ENCODE measurements at places on chromosomes 3 and 15.

GRCh38 chr15:41969851-41970431 is 2.4 kb downstream of the EHD4 start:
- DNase-seq = no peak

GRCh38 chr3:28743831-28744230 is 395.2 kb upstream of the AZI2 start:
- no peak for DNase-seq

GRCh38 chr3:4351164-4351855 is 48.1 kb downstream of the SETMAR start:
- peak; percentile 50 for DNase-seq

DNA sequence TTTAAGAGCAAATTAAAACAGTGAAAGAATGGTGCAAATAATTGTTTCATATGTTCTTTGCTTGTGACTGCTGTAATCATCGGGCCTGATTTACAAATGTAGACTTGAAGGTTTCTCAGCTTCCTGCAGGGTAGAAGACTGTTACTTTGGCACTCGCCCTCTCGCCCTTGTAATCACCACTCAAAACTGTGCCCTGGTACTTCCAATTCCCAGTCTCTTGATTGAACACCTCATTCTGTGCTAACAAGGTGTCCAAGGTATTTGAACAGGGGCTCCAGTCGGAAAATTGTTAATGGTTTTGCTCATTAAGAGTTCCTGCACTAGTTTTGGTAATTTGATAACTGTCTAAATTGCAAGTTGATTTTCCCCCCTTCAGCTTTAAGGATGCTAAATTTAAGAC is 209.5 kb downstream of the ZIC1 start:
- no peak for DNase-seq

- DNase-seq = no peak
Observed at GRCh38 chr3:155496206-155496605, 202.7 kb upstream of the STRIT1 start.

GRCh38 chr3:100662113-100662823 is 47.0 kb upstream of the TFG start:
- DNase-seq = no peak

DNA sequence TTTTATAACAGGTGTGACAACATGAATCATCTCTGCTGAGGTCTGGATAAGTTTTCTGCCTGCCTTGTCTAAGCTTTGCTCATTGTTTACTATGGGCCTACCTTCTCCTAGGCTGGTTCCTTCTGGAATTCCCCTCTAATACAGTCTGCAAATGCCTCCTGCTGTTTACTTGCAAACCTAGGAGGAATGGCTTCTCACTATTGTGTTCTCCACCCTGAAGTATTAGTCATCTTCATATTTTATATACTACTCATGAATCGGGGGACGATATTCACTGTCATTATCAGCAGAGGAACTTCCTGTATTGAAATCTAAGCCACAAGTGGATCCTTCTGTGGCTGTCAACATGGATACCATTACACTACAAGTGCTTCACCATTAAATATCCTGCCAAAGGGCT is 154.8 kb downstream of the PLCL2 start:
- DNase-seq = peak; percentile 73

GRCh38 chr3:17023006-17023664 is 138.4 kb downstream of the PLCL2 start:
- DNase-seq = no peak

GRCh38 chr3:73765878-73766545 is 141.3 kb upstream of the PDZRN3 start:
- peak; percentile 77 for DNase-seq

DNA sequence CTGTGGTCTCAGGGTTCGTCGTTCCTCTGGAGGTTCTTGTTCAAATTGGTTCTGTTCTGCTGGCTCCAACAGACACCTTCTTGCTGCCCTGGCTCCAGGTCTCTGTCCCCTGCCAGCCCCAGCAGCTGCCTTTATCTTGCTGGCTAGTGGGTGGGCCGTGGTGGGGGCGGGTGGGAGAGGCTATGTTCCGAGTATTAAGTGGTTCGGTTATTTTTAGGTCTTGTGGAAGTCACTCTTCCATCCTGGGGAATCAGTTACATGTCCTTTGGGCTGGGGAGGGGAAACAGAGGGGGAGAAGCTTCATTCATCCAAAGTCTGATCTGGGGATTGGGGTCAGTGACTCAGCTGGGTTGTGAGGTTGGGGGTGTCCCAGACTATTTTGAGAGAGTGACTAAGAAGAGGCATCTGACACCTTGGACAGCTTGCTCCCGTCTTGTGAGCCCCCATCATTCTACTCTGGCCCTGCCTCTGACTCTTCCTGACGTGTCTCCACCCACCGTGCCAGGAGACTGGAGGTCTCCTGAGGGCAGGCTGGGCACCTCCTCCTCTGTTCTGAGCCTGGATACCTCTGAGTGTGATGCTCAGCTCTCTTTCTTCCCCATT is at the start of gene XIRP1:
XIRP1 (minus strand) TSS at position 106 of the 603 bp plus-strand sequence. CDS start 3,150 bp downstream, outside the sequence.
- no peak for DNase-seq

GRCh38 chr3:122977746-122978466 is 49.7 kb downstream of the SEMA5B start:
- DNase-seq = peak; percentile 47

DNA sequence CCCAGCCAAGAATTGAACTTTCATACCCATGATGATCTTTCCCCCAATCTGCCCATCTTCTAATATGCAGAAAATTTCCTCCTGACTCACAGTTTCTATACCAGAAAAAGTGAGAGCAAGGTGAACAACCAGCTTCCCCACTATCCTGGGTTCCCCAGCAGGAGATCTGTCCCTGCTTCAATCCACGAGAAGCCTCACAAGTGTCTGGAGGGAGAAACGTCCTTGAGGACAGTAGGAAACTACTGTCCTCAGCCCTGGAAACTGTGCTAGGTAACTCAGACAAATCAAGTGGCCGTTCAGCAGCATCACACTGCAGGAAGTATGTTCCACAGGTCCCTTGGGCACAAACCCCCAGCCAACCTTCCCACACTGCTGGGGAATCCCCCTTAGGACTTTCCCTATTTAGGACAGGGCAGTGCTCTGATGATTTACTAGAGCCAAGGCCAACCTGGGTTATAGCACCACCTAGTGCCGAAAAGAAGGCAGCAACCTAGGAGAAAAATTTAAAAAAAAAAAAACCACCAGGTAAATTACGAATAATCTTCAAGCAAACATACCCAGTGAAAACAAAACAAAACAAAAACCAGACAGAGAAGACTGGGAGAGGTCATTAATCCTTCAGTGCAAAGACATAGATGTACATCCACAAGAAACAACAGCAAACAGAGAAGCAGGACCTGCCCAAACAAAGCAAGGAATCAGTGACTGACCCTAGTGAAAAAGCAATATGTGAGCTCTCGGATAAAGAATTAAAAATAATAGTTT is 36.0 kb downstream of the MORC1 start:
- peak; percentile 3 for DNase-seq

- no peak for DNase-seq
Observed at GRCh38 chr3:55313666-55314065, 173.4 kb downstream of the WNT5A start.

GRCh38 chr3:24525557-24525956 is 30.9 kb upstream of the THRB start:
- no peak for DNase-seq

DNA sequence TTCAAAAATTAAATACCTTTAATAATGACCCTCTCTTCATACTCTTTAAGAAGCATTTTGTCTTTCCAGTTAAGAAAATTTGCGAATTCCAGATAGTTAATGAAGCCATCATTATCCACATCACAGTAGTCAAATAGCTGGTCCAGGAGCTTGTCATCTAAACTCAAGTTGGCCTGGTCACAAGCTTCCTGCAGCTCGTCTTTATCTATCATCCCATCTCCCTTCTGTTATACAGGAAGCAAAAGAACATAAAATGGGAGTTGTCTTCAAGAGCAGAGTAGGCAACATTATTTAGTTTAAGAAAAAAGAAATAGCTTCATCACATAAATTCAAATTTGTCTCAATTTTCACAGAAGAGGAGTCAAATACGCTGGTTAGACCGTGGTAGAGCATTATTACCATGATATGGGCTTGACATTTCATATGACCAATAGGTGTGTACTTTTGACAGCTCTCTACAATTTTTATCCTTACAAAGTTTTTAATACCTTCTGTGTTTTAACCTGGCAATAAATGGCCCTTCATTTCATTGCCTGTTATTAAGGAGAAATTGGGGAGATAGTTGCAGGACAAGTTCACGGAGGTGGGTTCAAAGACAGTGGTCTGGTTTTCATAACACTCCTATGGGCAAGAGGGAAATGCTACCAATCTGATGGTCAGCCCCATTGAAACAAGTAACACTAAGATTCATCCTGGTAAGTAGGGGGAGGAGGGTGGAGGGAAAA is 45.4 kb downstream of the EFHB start:
- DNase-seq = no peak

- DNase-seq = no peak
Observed at GRCh38 chr3:150691414-150692040, 12.2 kb downstream of the ERICH6 start.

DNA sequence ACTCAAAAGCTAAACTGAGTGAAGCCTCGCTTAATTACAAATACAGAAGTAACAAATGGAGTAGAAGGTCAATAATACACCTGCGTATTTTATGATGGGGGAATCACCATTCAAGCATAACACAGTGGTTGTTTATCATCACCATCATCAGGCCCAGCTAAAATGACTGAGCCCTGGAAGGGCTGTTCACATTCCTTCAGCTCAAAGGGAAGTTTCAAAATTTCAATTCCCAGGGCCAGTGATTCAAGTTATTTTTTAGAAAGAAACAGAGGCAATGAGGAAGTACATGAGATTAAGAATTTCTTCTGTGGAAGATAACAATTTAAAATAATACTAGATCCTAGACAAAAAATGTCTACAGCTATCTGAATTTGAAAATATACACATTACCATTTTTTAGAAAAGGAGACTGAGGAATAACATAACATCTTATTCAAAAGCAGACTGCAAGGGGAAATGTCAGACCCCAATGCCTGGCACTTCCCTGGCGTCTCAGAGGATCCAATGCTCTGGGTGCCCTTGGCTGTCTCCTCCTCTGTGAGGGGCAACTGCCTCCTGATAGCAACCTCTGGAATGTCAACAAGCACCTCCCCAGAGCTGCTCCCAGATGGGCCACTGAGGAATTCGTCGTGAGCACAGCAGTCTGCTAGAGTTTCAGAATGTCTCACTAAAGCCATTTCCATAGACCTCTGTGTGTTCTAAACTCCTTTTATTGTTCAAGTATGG is 22.8 kb downstream of the EHD4 start:
- no peak for DNase-seq

DNA sequence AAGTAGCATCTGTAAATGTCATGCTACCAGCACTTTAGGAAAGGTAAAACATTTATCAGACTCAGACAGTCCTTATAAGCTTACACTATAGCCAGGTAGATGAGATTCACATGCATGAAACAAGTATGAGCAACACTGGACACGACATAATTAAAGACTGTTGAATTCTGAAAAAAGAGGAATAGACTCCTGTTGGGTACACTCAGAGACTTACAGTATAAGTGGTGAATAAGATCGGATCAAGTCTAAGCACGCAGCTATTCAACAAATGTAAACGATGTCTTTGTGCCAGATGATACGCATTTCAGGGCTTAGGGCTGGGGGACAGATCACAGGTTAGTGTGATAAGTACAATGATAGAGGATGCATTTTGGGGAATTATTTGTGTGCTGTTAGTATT is 43.2 kb upstream of the SPPL2A start:
- no peak for DNase-seq

GRCh38 chr3:47578119-47578632 is 489 bp downstream of the CSPG5 start:
- no peak for DNase-seq

DNA sequence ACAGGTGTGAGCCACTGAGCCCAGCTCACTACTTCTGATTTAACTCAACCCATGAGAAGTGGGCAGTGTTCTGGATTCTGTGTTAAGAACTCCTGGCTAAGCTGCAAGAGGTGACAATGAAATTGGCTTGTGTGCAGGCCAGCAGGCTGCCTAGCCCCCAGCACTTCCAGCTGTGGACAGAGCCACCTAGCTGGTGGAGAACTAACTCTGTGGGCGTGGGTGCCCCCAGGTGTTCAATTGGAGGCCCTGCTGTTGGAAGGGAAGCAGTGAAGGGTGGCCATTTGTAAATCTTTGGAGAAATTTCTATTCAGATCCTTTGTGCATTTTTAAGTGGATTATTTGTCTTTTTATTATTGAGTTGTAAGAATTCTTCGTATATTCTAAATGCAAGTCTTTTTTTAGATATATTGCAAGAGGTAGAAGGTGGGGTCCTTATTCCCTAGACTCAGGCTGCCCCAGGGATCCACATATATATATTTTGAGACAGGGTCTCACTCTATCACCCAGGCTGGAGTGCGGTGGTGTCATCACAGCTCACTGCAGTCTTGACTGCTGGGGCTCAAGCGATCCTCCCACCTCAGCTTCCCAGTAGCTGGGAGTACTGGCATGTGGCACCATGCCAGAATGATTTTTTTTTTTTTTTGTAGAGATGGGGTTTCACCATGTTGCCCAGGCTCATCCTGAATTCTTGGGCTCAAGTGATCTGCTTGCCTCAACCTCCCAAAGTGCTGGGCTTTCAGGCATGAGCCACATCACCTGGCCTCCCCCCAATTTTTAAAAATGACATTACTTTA is 7.2 kb upstream of the SCAMP5 start:
- DNase-seq = peak; percentile 22

GRCh38 chr3:52126036-52126435 is 28.2 kb downstream of the POC1A start:
- DNase-seq = peak; percentile 58

GRCh38 chr3:151248772-151249337 is 29.5 kb downstream of the P2RY14 start:
- DNase-seq = no peak

- no peak for DNase-seq
Observed at GRCh38 chr15:63484433-63485186, 19.8 kb upstream of the USP3 start.

GRCh38 chr3:44862226-44862637 is 520 bp downstream of the TMEM42 start:
- no peak for DNase-seq

GRCh38 chr15:83815506-83815905 is 161.6 kb downstream of the ADAMTSL3 start:
- no peak for DNase-seq

GRCh38 chr3:178736300-178736699 is 200.1 kb downstream of the KCNMB2 start:
- no peak for DNase-seq
